ENCODE measurements at places on chromosomes 11 and 22.

DNA sequence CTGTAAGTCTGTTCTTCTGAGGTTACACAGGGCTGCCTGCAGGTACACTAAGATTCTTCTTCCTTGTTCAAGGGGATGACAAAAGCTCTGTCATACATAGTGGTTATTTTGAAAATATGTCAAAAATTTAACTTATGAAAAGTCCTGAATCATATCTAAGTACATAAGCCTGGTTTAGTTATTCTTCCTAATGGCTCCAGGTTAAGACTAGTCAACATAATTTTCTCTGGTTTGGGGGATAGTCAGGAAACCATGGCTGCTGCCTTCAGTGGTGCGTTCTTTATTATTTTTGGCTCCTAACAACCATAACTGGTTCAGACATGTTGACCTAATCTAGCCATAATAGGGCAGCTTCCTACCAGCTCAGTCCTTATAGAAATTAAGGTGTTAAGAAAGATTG is 257.4 kb upstream of the DDI1 start:
- DNase-seq, result no peak

- DNase-seq, result no peak
Measured at GRCh38 chr22:50102946-50103345, 13.1 kb downstream of the MOV10L1 start.

DNA sequence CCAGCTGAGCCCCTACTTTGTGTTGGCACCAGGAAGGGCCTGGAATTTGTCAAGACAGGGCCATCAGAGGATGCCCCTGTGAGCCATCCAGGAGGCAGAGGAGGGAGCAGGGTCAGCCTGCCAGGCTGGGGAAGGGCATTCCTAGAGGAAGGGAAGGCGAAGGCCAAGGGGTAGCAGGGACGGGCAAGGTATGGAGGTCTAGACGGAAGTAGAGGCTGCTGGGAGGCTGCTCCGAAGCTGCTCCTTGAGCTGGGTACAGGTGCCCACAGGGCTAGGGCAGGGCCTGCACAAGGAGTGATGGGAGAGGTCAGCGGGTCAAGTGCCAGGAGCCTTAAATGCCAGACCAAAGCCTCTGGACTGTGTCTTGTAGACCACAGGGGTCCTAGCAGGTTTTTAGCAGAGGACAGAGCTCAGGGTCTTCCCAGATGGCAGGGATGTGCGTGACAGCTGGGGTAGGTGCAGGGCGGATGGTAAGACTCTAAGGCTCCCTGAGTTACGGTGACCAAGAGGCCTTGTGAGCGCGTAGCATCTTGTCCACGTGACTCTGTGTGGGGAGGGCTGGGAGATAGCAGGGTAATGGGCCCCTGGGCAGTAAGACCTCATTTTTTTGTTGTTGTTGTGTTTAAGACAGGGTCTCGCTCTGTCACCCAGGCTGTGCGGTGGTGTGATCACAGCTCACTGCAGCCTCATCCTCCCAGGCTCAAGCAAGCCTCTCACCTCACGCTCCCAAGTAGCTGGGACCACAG is 31.7 kb upstream of the CSNK1E start:
- DNase-seq, result no peak

- DNase-seq, result no peak
Measured at GRCh38 chr11:120344302-120345004, 8.2 kb downstream of the ARHGEF12 start.

- DNase-seq, result no peak
Measured at GRCh38 chr11:843086-843734, 558 bp downstream of the TSPAN4 start.

DNA sequence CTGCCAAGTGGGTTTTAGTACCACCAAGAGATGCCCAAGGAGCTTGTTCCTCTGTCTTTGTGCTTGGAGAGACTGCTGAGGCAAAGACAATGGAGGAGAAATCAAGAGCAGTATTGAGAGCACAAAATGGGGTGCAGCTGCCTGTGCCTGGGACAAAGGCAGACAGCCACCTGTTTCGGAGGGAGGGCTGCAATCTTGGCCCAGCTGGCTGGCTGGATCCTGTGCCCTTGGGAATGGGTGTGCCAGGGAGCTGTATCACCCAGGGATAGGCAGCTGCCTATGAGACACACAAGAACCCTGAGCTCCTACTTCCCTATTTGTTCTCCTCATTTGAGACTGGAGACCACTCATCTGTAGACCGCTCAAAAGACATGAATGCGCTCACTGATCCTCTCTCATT is 23.3 kb upstream of the CHRM4 start:
- DNase-seq, result no peak

Measured in fibroblast of skin of left biceps (primary cell).